ENCODE measurements at places on chromosomes 2 and 18.

DNA sequence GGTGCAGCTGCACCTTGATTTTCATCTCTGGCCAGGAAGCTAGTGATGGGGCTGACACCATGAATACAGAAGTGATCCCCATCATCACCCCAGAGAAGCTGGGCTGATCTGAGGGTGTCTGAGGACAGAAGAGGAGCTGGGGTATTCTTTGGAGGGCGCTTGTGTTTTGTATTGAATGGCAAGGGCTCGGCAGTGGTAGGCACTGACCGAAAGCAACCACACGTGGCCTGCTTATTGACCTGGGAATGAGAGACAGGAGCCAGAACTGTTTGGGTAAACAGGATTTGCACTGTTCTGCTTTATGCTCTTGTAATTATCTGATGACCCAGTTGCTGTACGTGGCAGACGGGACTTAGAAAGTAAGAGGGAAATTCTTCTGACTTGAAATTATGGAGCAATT lies 62.6 kb upstream of the RPL31 start:
- no peak for DNase-seq

DNA sequence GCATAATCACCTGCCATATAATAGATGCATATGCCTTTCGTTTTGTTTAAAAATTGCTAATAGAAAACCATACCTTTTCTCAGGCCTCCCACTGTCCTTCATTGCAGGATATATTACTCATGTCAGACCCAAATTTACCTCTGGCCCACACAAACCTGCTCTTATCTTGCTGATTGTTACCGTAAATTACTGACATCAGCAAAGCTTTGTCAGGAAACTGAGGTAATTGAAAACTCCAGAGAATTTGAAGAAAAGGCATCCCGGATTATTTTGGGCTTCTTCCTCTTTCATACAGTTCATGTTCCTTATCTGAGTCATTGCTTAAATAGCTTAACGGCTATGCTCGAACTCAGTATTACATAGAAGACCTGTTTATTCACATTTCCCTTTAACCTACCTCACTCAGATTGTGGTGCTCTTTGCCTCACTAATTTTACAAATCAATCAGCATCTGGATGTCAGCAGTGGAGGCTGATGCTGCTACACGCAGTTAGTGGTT lies 145.7 kb downstream of the ZEB2 start:
- no peak for DNase-seq

DNA sequence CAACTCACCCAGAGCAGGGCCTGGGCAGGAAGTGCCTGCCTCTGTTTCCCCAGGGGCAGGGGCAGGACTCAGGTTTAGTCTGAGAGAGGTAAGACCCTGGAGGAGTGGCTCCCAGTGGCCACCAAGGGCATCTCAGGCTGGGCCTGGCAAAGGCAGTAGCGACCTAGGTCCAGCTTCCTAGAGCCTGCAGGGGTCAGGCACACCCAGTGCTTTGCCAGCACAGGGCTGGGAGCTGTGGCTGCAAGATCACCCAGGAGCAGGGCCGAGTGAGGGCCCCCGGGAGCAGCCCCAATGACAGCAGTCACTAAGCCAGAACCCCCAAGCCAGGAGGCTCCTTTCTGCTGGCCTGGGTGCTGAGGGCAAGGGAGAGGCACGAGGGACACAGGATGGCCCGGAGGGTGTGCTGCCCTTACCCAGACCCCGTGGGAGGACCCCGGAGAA lies 8.8 kb upstream of the DUSP2 start:
- DNase-seq = no peak

- no peak for DNase-seq
These were observed 7.8 kb downstream of the COLEC11 start for GRCh38 chr2:3602553-3603339.

GRCh38 chr2:101518578-101519492 lies 43.9 kb upstream of the RFX8 start:
- DNase-seq = no peak

DNA sequence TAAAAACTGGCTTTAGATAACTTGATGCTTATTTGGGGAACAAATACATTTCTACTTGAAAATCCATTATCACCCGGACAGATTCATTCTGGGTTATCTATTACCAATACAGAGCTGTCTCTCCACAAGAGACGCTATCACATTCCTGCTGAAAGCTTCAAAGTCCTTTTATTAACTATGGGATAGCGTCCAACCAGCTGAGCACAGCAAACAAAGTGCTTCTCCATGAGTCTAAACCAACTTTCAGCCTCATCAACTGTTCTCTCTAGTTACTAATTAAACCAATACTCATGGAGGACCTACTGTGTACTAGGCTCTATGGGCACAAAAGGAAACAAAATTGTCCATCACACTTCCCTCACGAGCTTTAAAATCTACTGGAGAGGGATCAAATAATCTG lies 132.8 kb downstream of the L3MBTL4 start:
- DNase-seq = no peak

GRCh38 chr2:152658221-152658620 lies 59.0 kb downstream of the PRPF40A start:
- DNase-seq = no peak

DNA sequence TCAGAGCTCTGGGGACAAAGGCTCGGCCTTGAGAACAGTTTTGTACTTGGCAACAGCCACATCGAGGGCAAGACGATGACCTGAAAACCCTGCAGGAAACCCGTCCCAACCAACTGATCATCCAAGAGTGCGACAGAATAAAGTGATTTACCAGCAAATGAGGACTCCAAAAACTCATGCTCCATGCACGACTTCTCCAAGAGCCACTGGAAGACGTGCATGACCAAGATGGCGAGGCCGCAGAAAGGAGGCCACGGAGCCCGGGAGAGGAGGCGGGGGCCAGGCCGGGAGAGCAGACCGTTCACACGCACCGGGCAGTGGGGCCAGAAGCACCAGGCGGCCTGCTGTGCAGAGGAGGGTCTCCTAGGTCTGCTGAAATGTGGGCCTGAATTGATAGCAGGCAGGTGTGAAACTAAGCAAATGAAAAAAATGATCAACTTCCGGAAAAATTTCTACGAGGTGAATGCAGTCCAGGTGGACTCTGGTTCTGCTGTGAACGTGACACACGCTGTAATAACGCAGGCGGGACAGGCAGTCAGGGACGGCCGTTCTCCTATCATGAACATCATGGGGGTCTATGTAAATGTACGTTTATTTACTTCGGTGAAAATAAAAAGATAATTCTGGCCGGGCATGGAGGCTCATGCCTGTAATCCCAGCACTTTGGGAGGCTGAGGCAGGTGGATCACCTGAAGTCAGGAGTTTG lies 252.2 kb downstream of the HDAC4 start:
- DNase-seq = no peak
